ENCODE measurements at places on chromosomes 12 and 14.

- no peak for DNase-seq
These were observed 14.3 kb downstream of the EXOC3L4 start for GRCh38 chr14:103108749-103109207.

- DNase-seq = no peak
These were observed 17.9 kb downstream of the HRK start for GRCh38 chr12:116863275-116863767.

DNA sequence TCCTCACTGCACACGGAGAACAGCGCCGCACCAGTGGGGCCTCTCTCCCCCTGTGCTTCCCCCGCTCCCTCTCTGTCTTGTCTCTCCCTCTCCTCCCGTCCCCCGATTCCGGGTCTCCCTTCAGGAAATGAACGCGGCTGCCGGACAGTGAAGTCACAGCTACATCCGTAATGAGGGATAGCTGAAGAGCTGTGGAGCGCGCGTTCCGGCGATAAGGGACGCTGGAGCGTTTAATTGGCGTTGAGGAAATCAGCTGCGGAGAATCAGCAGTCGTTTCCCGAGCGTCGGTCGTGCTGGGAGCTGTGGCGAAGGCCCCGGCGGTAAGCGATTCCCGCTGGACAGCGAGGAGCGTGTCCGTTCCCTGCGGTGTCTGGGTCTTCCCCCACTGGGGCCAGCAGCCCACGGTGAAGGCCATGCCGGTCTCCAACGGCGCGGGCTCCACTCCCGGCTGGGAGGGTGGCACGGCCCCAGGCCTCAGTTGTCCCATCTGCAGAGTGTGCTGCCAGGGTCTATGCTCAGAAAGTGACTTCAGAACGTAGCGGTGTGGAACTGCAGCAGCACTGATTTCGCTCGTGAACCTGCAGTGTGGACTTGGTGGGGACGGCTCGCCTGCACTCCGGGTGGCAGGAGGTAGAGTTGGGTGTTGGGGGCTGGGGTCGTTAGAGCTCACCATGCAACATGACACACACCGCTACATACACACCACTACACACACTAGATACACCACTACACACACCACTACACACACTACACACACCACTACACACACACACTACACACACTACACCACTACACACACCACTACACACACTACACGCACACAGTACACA, 10.9 kb downstream of the NOC4L start:
- DNase-seq = no peak

DNA sequence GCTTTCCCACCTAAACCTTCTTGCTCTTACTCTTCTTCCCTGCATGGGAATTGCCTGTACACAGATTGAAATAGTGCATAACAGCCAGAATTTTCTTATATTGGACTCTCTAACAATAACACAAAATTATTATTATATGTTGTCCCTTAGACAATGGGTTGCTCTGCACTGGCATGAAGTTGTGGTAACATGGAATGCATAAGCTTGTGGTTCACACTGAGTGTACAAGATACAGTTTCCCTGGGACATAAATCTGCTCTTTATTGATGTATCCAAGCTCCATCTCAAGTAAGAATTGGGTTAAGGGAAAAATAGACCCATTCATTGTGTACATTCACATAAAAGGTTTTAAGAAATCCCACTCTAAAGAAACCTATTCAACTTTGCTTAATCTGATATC, 114.4 kb upstream of the NTF3 start:
- no peak for DNase-seq

DNA sequence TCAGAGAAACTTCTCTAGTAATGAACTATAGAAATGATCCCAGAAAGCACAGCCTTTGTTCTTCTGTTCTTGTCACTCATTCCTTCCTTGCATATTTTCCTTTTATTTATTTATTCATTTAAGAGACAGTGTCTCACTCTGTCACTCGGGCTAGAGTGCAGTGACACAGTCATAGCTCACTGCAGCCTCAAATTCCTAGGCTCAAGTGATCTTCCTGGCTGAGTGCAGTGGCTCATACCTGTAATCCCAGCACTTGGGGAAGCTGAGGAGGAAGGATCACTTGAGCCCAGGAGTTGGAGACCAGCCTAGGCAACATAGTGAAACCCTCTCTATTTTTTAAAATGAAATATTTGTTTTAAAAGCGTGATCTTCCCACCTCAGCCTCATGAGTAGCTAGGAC, 11.5 kb downstream of the TECPR2 start:
- DNase-seq = no peak

DNA sequence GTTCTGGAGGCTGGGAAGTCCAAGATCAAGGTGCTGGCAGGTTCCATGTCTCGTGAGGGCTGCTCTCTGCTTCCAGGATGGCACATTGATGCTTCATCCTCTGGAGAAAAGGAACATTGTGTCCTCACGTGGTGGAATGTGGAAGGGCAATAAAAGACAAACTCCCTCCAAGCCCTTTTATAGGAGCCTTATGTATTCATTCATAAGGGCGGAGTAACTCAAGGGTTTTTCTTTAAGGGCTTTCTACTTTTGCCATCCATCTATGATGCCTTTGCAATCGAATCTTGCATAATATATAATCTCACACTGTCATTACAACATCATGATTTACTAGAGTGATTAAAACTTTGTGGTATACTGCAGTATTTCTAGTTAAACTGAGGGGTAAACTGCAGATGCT, 132.7 kb upstream of the DDHD1 start:
- DNase-seq = no peak

DNA sequence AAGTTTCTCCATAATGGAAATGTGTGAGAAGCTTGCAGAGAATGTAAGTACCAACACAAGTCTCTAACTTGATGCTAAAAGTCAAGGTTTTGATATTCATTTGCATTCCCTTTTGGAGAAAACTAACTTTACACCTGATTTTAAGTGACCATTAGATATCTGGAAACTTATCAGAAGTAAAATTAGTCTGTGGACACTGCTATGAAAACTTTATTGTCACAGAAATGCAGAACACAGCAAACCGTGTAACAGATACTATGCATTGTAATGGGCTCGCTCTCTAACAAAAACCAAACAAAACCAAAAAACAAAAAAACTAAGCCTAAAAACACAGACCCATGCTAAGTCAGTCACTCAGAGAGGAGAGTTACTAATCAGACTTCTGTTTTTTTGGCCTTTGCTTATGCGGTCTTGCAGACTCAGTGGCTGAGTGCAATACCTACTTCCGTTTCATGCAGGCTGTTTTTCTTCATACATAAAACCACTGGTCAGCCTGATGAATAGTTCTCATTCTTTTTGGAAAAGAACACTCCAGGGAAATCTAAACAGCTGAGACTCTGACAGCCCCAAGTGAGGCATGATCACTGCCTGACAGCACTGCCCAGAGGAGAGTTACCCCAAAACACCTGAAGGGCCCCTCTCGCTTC, 35.7 kb downstream of the NRDE2 start:
- DNase-seq = no peak

GRCh38 chr14:99574099-99574880, 29.7 kb downstream of the CCDC85C start:
- DNase-seq = no peak

DNA sequence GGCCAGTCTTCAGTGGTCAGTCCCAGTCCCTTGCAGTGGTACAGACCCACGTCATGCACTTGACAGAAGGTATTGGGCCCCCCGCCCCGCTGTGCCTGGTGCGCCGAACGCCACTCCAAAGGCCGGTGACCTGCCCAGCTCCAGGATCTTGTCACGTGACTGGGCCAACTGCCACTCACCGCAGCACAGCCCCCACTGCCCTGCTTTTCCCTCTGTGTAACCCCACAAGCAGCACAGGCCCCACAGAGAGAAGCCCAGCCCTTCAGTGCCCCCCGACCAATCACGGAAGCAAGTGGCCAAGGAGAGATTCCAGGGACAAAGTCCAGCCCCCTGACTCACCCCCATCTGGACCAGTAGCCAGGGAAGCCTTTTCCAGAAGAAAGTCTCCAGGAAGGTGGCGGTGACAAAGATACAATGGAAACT, 498 bp downstream of the GPR132 start:
- no peak for DNase-seq

DNA sequence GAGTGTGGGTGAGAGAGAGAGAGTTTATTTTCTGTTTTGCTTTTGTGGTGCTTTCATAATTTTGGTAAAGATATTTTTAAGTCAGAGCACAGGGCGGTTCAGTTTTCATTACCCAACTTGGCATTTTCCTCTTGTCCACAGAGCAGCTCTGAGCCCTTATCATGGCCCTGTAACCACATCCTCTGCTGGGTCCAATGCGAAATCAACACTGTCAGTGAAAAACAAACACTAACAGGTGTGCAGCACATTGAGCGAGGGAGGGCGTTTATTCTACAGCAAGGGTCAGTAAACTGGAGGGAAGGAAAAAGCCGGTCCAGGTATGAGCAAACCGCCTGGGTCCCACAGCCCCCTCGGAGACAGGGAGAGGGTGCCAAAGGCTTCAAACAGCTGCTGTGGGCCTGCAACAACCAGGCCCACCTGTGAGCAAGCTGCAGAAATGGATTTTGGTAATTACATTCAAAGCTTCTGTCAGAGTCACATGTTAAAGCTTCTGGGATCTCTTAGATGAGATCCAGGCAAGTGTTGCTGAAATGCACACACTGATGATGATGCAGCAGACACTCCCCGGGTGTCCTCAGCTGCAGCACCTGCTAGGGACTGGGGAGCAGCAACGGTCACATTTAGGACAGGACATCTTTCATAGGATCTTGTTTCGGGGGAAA, 132.7 kb upstream of the DYRK2 start:
- DNase-seq = peak; percentile 11

DNA sequence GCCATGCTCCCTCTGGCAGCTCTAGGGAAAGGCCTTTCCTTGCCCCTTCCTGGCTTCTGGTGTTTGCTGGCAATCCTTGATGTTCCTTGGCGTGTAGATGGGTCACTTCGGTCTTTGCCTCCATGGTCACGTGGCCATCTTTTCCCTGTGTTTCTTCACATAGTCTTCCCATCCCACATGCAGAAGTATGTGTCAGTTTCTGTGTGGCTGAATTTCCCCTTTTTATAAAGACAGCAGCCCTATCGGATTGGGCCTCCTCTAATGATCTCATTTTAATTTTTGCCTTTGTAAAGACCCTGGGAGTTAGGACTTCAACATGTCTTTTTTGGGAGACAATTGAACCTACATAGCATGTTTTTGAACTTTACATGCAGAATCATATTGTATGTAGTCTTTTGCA, 107.2 kb upstream of the FGD4 start:
- DNase-seq = no peak

GRCh38 chr12:58988643-58989344, 68.5 kb upstream of the LRIG3 start:
- no peak for DNase-seq

DNA sequence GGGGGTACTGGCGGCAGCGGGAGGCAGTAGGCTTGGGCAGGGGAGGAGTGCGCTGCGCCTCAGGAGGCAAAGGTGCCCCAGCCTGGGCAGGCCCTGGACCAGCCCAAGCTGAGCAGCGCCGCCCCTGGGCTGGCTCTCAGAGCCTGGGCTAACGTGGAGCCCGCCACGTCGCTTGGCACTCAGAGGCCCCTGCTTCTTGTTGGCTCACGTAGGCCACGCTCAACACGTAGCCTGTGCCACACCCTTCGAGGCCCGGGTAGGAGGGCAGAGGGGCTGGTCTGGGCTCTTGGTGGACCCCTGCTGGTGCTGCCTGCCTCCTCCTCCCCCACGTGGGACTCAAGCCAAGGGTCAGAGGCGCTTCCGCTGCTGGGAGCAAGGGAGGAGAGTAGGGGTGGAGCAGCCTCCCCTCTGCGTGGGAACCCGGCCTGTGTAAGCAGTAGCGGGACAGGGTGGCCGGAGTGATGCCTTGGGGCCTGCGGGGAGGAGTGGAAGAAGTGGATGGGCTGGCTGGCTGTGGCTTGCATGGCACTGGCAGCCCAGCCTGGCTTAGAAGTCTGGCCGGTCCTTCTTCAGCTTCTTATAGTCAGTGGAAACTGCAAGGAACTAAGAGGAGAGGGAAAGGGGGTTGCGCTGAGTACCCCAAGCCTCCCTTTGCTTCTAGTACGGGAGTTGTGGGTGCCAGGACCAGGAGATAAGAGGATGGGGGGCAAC, 5.7 kb downstream of the SHMT2 start:
- DNase-seq = no peak

DNA sequence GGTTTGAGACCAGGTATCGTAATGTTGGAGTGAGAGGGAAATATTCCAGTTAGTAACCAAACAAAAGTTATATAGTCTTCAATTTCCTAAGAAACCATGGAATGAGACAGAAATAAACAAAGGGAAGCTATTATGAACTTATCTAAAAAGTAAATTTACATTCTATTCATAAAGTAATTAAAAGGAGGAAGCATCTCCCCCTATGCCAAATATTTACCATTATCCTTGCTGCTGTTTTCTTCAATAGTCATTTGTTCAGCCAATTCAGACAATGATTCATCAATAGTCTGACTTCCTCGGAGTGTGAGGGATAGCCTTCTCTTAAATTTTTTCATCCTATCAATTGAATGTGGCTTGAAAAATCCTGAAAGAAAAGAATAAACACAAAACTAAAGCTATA, 65.7 kb downstream of the CDK17 start:
- no peak for DNase-seq

DNA sequence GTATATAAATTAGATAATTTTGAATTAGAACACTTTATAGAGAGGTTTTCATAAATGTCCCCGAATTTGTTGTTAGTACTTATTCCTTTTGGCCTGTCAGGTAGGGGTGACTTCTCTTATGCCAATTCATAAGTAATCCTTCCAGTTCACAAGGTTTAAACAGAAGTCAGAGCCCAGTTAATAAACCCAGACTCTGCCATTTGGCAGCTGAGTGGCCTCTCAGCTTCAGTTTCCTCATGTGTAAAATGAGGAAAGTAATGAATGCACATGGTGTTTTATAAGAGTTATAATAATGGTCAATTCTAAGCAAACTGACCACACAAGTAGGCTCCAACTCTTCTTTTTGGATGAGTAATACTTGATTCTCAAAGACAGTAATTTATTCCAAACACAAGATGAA, 10.3 kb downstream of the MTERF2 start:
- DNase-seq = no peak

- DNase-seq = no peak
These were observed 8.6 kb downstream of the BCL2L14 start for GRCh38 chr12:12079291-12079690.

DNA sequence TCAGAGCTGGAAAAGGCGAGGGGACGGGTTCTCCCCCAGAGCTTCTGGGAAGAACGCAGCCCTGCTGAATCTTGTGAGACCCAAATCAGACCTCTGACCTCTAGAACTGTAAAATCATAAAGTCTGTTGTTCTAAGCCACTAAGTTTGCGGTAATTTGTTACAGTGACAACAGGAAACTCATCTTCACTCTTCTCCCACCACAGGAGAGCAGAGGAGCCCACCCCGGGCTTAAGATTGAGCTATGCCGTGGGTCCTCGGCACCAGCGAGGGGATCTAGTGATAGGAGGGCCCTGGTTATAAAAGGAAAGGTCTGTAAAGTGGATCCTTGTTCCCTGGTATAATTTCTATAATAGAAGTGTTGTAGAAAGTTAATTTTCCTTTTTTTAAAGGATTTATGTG, 7.6 kb downstream of the MLXIP start:
- DNase-seq = no peak

DNA sequence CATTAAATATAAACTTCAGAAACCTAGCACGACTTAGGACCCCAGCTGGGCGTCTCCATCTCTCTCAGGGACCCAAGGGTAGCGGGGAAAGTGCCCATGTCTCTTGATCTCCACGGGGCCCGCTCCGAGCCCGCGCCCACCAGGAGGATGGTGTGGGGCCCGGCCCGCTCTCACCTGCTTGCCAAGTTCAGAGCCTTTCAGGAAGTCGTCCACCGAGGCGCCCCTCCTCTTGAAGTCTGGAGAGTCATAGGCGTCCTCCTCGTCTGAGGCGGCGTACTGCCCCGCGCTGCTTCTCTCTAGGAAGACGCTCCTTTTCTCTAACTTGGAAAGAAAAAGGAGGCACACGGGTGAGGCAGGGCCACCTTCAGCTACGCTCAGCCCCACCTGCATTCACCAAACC, 96.9 kb downstream of the PIWIL1 start:
- no peak for DNase-seq

GRCh38 chr14:28751467-28752058, 15.0 kb upstream of the FOXG1 start:
- DNase-seq = no peak

Data from left renal pelvis (tissue), 4 donors.